ENCODE measurements at places on chromosomes 13 and 19. TPM values are rescaled to one million over a fixed set of nuclear protein-coding genes. Genes with fewer than 3 reads are reported as not detected.

Gene NAPSA
- 2.2 TPM for total RNA-seq

Gene ZFP14
- 5.0 TPM for total RNA-seq

Gene ZNF284
- total RNA-seq, result 1.4 TPM

Gene SLAIN1
- 37.3 TPM for total RNA-seq

Data from T-helper 2 cell treated with Interferon-gamma antibody and Interleukin-4, amounts not matched to agents 100 ng/mL and 5 ng/mL, for 36 hours (primary cell).